ENCODE measurements at places on chromosomes 7 and 10. TPM values are rescaled to one million over a fixed set of nuclear protein-coding genes. Genes with fewer than 3 reads are reported as not detected.

LARP4B gene
- 124 TPM for total RNA-seq

CALML3 gene
- total RNA-seq = not detected

GFRA1 gene
- not detected for total RNA-seq

AKR1C8 gene
- total RNA-seq = 1.4 TPM

LIPF gene
- total RNA-seq = not detected

OR2A1 gene
- total RNA-seq = not detected

XRCC2 gene
- 13.8 TPM for total RNA-seq

SHOC2 gene
- 54.2 TPM for total RNA-seq

H2BK1 gene
- 0.66 TPM for total RNA-seq

RPEL1 gene
- total RNA-seq = not detected

ENKUR gene
- total RNA-seq = 0.12 TPM

GRM3 gene
- total RNA-seq = not detected

PITX3 gene
- total RNA-seq = not detected

SLC26A4 gene
- 17.4 TPM for total RNA-seq

AKAP9 gene
- 45.3 TPM for total RNA-seq

OR2A12 gene
- not detected for total RNA-seq

EXOSC1 gene
- total RNA-seq = 53.8 TPM

SLK gene
- 30.1 TPM for total RNA-seq

ZNF775 gene
- 6.3 TPM for total RNA-seq

JCAD gene
- 0.78 TPM for total RNA-seq

PIK3CG gene
- total RNA-seq = 36.5 TPM

ENTPD1 gene
- 47.1 TPM for total RNA-seq

RBM20 gene
- total RNA-seq = 0.27 TPM

OGDHL gene
- total RNA-seq = not detected

NAT16 gene
- not detected for total RNA-seq

SKIDA1 gene
- total RNA-seq = not detected

CAV1 gene
- 0.12 TPM for total RNA-seq

HOXA7 gene
- total RNA-seq = not detected

RAPGEF5 gene
- 0.17 TPM for total RNA-seq

PIP gene
- total RNA-seq = not detected

FRAT1 gene
- total RNA-seq = 4.8 TPM

TMEM72 gene
- not detected for total RNA-seq

UCMA gene
- not detected for total RNA-seq

HTR5A gene
- total RNA-seq = not detected

SORCS3 gene
- total RNA-seq = not detected

DPYSL4 gene
- 24.0 TPM for total RNA-seq

EPHA1 gene
- 0.66 TPM for total RNA-seq

SEC31B gene
- 267 TPM for total RNA-seq

NODAL gene
- not detected for total RNA-seq

TEX47 gene
- total RNA-seq = not detected

TMEM236 gene
- 0.02 TPM for total RNA-seq

ST8SIA6 gene
- 1.1 TPM for total RNA-seq

STAG3 gene
- total RNA-seq = 38.3 TPM

ZNF503 gene
- not detected for total RNA-seq

MYH16 gene
- total RNA-seq = not detected

PON1 gene
- total RNA-seq = not detected

PNLIP gene
- total RNA-seq = not detected

Data from T-helper 1 cell treated with Interleukin-12 subunit alpha and Interleukin-12 subunit beta and Interleukin-4 antibody, amounts not matched to agents 30 ng/mL and 1 ng/mL, for 36 hours (primary cell).